ENCODE measurements at places on chromosomes 7 and 10. TPM values are rescaled to one million over a fixed set of nuclear protein-coding genes. Genes with fewer than 3 reads are reported as not detected.

DNA sequence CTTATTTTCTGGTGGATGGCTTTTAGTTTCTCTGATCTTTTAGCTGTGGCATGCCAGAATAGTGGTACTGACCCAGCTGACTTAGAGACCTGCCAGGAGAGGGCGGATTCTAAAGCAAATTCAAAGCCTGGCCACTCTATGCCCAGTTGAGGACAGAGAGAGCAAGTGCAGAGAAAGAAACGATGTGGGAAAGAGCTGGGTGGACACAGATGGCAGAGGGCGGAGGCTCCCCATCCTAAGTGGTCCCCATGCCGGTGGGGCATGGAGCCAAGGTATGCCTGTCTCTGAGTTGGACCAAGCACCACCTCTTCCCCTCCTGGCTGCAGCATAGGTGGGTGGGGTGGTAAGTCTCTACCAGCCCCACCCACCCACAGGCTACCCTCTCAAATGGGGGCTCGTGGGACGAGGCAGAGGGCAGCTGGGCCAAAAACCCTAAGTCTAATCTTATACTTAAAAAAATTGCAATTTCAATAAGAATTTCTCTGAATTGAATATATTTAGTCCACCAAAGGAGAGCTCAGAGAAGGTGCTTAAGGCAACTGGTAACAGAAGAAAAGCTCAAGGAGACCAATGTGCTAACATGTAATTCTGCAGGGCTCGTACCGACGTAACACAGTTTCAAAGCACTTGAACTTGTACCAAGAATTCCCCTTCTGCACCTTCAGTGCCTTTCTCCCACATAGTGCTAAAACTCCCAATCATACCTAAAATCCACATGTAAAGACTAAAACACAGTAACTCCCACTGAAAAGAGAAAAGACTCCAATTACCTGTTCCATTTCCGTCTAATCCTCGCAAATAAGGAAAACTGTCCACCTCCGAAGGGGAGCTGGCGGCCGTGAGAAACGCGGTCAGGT is 85.7 kb upstream of the NMT2 start:
- H3K4me3 ChIP-seq = peak overlapping the region; percentile 89
- H3K27ac ChIP-seq = peak overlapping the region; percentile 79
- no peak for DNase-seq
- H3K27me3 ChIP-seq = no peaks in the 10 kb centered on the region
- no peaks in the 10 kb centered on the region for H3K36me3 ChIP-seq
- peaks cover 36% of the 10 kb centered on the region for H3K4me1 ChIP-seq

DNA sequence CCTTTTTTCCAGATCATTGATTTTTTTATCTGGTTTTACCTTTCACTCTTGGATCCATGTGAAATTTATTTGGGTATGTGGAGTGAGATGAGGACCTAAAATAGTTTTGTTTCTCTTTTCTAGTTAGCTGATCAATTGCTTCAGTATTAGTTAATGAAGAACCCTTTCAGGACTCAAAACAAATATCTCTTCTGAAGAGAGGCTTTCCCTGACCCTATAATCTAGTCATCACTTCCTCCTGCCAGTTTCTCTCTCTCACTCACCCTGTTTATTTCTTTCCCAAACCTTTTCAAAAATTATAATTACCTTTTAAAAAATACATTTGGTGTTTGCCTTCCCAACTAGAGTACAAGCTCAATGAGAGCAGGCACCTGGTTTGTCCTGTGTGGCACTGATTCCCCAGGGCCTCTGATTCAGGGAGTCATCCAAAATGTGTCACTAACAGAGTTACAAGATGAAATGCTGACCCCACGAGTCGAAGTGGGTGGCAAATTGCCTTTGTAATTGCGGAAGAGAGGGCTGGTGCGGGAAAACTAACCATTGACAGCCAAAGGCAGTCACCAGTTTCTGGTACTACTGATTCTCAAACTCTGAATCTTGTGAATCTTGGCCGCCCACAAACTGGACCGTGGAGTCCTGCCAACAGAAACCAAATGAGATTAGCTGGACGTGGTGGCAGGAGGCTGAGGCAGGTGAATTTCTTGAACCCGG is 2.4 kb downstream of the TMEM140 start:
- peak overlapping the region; percentile 88 for H3K4me3 ChIP-seq
- H3K27ac ChIP-seq = peak overlapping the region; percentile 54
- peaks cover 53% of the 10 kb centered on the region for H3K36me3 ChIP-seq
- peaks cover 64% of the 10 kb centered on the region for H3K4me1 ChIP-seq
- no peak for DNase-seq
- H3K27me3 ChIP-seq = no peaks in the 10 kb centered on the region

GRCh38 chr10:52578871-52579405 is 193.6 kb downstream of the MBL2 start:
- no peak for DNase-seq
- no peaks in the 10 kb centered on the region for H3K27me3 ChIP-seq
- H3K27ac ChIP-seq = no peak overlapping the region

GRCh38 chr7:135210888-135211178 is 493 bp downstream of the WDR91 start:
- H3K4me3 ChIP-seq = peak overlapping the region; percentile 92
- no peaks in the 10 kb centered on the region for H3K36me3 ChIP-seq
- no peaks in the 10 kb centered on the region for H3K27me3 ChIP-seq
- no peak for DNase-seq
- H3K4me1 ChIP-seq = peaks cover 43% of the 10 kb centered on the region
- H3K27ac ChIP-seq = peak overlapping the region; percentile 95

- H3K27me3 ChIP-seq = peaks cover 69% of the 10 kb centered on the region
- peaks cover 7% of the 10 kb centered on the region for H3K4me1 ChIP-seq
- H3K36me3 ChIP-seq = no peaks in the 10 kb centered on the region
- no peak overlapping the region for H3K4me3 ChIP-seq
These were observed 887 bp downstream of the COL13A1 start for GRCh38 chr10:69802424-69803161.

DNA sequence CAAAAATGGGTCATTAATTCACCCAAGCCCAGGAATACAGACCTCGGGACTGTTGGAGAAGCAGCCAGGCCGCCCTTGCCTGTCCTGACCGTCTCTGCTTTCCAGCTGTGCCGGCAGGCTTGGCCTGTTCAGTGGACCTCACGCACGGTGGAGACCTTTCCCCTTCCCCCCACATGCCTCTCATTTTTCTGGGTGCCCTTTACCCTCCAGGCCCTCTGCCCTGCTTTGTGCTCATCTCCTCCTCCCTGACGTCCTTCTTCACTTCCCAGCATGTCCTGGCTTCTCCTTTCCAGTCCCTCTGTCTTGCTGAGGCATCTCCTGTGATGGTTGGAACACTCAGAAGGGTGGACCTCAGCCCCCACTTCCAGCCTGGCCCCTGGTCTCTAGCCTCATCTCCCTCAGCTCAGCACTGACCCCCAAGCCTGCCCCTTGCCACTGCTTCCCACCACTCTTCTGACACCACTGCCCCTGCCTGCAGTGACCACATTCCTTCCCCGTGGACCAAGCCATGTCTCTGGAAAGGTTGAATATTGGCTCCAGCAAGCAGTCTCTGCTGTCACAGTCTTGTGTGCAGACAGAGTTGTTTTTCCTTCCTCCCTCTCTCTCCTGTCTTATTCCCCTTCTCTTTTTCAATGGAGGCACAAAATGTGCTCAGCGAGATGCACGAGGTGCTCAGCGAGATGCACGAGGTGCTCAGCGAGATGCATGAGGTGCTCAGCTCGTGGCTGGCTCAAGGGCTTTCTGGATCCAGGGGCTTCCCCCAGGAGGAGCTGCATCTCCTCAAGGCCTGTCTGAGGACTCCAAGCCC is 14.9 kb downstream of the BAG3 start:
- peaks cover 25% of the 10 kb centered on the region for H3K4me1 ChIP-seq
- H3K27ac ChIP-seq = no peak overlapping the region

- peaks cover 29% of the 10 kb centered on the region for H3K4me1 ChIP-seq
- DNase-seq = peak; percentile 38
- peak overlapping the region; percentile 66 for H3K27ac ChIP-seq
- peaks cover 3% of the 10 kb centered on the region for H3K36me3 ChIP-seq
These were observed 4.9 kb downstream of the SMARCD3 start for GRCh38 chr7:151243408-151244195.

The PANK1 gene
- total RNA-seq = 2.0 TPM

The PDK4 gene
- total RNA-seq = not detected

The PNLIPRP2 gene
- total RNA-seq = not detected

The FZD1 gene
- 0.14 TPM for total RNA-seq

The ARMH3 gene
- total RNA-seq = 21.5 TPM

Data from activated naive CD8-positive, alpha-beta T cell treated with anti-CD3 and anti-CD28 coated beads for 36 hours (primary cell).